ENCODE measurements at places on chromosomes 2 and 18.
A peak's percentile ranks its signal among the peaks of the same experiment; 100 is the strongest.

- peak; percentile 2 for DNase-seq
Measured at GRCh38 chr18:34158881-34159690, 65.6 kb downstream of the NOL4 start.

- DNase-seq, result no peak
Measured at GRCh38 chr2:23235736-23236135, 149.2 kb upstream of the KLHL29 start.

- DNase-seq, result no peak
Measured at GRCh38 chr2:121884078-121884477, 128.6 kb downstream of the TSN start.

DNA sequence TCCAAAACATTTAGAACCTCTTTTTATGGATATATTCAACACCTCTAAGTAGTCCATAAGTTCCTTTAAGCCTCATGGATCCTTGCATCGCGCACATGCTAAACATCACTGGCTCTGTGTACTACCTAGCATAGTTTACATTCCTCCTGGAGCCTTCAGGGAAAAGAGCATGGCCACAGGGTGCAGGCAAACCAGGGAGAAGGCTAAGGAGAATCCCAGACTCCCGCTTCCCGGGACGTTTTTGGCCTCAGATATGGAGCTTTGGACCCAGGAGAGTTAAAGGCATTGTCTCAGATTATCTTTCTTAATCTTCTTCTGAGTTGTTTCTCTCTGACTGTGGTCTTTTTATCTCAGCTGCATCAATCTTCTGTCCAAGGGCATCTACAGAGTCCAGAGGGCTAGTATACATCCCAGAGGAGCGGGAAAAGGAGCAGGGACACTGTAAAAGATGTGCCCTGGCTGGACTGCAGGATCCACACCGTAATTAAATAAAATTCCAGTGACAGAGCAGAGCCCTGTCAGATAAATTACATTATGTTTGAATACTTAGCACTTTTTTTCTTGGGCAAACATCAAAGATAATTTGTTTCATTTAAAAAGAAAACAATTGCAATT lies 36.9 kb downstream of the RIT2 start:
- no peak for DNase-seq

DNA sequence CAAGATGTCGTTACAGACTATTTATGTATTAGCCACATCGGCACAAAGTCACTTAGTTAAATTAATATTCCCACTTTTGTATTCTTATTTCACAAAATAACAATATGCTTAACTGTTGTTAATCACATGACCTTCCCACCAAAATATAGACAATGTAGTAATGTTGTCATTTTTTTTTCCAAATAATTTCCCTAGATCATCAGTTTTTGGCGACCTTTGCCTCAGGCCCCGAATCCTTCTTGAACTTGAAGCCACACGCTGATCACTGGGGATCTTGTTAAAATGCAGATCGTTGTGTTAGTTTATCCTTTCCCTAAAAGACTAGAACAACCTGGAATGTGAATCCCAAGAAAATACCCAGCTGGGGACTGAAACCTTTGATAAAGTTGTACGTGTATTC lies 497.6 kb downstream of the SUCLG1 start:
- no peak for DNase-seq

DNA sequence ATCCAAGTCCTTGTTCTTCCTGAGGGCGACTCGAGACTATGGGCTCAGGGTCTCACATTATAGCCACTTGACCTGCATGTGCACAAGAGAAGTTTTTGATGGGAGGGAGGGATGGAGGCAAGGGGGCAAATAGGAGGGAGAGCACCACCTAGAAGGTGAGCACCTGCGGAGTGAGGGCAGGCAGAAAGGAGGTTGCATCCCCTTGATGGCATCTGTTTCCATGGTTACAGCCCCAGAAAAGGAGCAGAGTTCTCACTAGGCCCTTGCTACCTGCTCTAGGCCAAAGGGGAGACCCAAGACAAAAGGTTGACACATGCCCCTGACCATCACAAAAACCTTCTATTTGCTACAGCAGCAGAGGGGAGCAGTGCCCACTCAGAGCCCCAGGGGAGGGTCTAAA lies 131.5 kb upstream of the SERTAD2 start:
- DNase-seq, result no peak

DNA sequence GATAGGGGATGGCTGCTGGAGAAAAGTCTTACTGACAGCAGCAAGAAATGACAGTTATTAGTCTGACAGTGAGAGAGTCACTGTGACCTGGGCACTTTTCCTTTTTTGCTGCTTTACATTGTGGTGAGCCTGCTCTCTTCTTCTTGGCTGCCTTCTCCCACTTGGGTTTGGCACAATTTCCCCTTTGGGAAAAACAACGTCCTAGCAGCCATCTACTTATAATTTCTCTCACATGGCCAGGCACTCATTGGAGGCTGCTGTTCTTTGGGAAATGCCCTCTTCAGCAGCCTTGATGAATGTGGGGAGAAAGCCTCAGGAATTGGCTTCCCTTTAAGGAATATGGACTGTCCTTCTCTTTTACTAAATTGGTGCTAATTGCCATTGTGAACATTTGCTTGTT lies 60.4 kb upstream of the SLC1A4 start:
- no peak for DNase-seq

DNA sequence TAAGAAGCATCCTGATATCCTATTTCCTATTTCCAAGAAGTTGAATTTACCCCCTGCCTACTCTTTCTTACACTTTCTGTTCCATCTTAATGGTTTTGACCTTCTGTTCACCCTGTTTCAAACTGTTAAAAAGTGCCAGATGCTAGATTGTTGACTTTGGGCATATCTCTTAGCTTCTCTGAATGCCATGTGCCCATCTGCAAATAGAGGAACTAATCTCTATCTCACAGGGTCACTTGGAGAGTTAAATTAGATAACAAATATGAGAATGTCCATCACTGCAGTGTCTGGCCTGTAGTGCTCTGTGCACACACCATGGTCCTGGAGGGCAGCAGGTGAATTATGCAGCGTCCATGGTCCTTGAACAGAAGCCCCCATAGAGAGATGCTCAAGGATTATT lies 83.8 kb downstream of the LRATD1 start:
- DNase-seq, result no peak

GRCh38 chr2:1421731-1422130 lies 8.5 kb downstream of the TPO start:
- no peak for DNase-seq

- DNase-seq, result no peak
Measured at GRCh38 chr2:209600341-209601171, 171.1 kb upstream of the UNC80 start.

DNA sequence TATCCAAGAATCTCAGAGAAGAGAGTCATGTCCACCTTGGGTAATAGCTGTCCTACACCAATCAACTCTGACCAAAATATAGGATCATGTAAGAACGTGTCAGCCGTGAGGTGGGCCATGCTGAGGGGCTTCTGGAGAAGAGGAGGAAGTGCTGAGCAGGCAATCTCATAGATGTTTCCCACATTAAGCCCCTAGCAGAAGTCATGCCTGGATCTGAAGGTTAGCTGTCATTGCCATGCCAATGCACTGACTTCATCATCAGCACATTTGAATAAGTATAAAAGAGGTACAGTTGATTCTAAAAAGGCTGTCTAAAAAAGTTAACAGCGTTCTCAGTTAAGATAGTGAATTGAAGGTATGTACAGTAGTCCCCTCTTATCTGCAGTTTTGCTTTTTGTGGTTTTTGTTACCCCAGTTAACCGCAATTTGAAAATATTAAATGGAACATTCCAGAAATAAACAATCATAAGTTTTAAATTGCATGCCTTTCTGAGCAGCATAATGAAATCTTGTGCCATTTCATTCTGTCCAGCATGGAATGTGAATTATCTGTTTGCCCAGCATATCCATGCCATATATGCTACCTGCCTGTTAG lies 67.2 kb upstream of the TMEM17 start:
- DNase-seq, result peak; percentile 59

GRCh38 chr2:132849118-132849517 lies 179.1 kb upstream of the LYPD1 start:
- DNase-seq, result peak; percentile 3

DNA sequence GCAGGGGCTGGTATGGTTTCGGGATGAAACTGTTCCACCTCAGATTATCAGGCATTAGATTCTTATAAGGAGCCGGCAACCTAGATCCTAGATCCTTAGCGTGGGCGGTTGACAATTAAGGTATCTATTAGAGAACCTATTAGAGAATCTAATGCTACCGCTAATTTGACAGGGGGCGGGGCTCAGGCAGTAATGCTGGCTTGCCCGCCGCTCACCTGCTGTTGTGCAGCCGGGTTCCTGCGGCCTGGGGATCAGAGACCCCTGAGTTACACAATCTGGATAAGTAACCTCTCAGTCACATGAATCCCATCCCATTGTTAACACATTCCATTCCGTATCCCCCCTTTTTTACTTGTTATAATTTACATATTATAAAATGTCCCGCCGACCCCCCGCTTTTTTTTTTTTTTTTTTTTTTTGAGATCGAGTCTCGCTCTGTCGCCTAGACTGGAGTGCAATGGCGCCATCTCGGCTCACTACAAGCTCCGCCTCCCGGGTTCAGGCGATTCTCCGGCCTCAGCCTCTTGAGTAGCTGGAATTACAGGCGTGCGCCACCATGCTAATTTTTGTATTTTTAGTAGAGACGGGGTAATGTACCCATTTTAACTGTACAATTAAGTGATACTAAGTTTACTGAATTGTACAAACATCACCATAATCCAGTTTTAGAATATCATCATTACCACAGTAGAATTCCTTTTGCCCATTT lies 42.0 kb upstream of the GPD2 start:
- DNase-seq, result no peak

- DNase-seq, result no peak
Measured at GRCh38 chr18:12694032-12694431, 8.5 kb downstream of the CEP76 start.

GRCh38 chr2:174088706-174089460 lies 123.7 kb upstream of the SP3 start:
- no peak for DNase-seq

- peak; percentile 65 for DNase-seq
Measured at GRCh38 chr2:165203689-165204559, at the start of gene SCN3A. SCN3A (minus strand) TSS chr2:165204050; CDS start chr2:165176394, 27,656 bp downstream.

DNA sequence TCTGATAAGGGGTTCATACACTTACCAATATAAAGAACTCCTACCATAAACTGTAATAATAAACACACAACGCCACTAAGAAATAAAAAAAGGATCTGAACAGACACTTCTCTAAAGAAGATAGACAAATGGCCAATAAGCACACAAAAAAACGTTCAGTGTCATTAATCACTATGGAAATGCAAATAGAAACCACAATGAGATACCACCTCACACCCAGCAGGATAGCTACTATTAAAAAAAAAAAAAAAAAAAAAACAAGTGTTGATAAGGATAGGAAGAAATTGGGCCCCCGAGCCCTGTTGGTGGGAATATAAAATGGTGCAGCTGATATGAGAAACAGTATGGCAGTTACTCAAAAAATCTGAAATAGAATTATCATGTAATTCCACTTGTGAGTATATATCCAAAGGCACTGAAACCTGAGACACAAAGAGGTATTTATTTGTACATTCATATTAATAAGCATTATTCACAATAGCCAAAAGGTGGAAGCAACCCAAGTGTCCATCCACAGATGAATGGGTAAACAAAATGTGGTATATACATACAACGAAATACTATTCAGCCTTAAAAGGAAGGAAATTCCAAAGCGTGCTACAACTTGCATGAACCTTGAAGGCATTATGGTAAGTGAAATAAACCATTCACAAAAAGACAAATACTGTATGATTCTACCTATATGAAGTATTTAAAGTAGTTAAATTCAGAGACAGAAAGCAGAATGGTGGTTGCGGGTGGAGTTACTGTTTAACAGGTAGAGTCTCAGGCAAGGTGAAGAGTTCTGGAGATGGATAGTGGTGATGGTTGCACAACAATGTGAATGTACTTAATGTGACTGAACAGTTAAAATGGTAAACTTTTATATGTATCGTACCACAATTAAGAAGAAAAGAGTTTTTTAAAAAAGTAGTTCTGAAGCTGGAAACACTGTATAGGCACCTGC lies 17.9 kb downstream of the REV1 start:
- DNase-seq, result no peak

DNA sequence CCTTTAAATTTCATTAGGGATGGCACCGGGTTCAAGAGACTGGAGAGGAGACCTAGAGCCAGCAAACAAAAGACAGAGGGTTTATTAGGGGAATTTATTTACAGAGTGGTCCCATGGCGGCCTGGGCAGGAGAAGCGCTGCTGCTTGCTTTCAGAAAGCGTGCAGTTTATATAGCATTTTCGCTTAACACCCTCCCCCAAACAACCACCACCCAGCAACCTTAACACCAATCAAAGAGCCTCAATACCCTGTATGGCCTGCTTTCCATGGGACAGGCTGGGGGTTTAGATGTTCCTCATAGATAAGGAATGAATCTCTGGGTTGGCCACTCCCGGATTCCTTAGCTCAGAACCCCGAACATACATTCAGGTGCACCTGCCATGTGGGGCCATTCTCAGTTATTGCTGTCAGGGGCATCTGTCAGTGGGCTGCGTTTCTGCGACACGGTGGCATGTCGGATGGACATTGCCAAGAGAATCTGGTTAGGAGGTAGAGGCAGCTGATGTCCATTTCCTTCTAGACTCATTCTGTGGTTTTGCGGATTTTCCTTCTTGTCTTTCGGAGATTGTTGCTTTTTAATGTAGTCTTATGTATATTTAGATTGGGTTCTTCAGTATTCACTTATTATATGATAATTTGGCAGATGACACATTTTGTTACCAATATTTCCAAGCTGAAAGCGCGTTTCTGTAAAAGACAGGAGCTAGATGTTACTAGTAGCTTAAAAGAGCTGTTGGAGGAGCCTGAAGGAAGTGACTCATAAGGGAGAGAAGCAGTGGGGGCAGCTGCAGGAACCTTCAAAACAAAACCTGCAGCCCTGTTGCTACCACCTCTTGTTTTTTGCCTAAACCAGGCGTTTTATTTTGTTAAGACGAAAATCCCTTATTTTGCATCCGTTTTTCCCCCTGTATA lies 7.2 kb downstream of the AGAP1 start:
- peak; percentile 73 for DNase-seq

GRCh38 chr2:230209422-230210051 lies 10.2 kb downstream of the SP110 start:
- no peak for DNase-seq

Measured in choroid plexus epithelial cell (primary cell).